ENCODE measurements at places on chromosomes 12 and 14.
A peak's percentile ranks its signal among the peaks of the same experiment; 100 is the strongest.

DNA sequence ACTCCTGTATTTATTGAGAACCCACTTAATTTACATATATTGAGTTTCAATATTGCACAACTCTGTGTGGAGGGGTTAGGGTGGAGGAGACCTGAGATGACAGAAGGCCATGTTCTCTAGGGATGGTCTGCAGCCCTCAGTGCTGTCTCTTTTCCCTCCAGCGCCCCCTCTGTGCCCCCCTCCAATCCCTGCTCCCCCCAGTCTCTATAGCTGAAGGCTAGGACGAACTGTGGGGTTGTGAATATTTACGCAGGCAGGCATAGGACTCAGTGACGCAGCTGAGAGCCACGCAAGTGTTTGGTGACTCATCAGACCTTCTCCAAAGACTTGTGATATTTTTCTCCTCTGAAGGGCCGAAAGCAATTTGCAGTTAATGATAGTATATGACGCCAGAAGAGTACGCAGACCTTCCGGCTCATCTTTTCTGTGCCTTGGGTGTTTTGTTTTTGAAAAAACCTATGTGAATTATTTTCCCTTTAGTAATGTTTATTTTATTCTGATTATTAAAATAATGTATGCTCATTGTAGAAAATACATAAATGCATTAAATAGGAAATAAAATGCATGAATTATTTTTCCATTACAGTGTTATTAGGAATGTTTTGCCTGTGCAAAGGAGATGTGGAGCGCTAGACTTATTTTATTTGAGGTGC lies 85.3 kb downstream of the SLC25A47 start:
- DNase-seq = peak; percentile 43

DNA sequence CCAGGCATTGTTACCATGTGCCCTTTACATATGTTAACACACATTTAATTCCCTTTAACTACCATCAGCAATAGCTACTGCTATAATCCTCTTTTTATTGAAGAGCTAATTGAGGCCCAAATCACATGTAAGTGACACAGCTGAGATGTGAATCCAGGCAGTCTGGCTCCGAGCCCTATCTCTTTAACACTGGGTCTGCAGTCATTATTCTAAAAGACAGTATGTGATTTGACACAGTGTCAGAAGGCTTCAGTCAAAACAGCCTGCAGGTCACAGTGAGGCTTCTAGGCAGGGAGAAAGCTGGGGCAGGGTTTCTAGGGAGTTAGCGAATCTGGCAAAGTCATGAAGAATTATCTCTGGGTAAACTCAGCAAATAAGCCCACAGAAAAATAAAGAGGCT lies 148.2 kb downstream of the KIF21A start:
- DNase-seq = no peak

DNA sequence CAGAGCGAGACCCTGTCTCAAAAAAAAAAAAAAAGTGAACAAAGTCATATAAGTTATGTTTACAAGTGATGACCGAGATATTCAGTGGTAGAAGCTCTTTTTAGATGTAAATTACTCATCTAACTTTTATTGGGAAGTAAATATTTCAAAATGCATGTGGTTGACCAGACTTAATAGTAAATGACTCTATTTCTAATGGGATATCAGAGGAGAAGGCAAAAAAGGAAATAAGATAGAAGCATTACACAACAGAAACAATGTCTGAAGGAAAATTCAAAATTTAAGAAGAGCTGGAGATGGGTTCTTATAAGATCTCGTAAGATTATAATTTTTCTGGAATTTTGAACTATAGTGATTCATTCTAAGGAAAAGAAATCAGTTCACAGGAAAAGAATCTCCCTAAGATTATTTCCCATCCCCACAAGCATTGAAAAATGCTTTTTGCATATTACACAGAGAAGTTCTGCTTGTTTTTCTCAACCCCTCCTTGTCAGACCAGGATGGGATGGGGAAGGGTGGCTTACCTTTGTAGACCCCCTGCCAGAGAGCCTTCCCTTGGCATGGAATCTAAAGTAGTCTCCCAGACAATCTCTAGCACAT lies 63.1 kb upstream of the STK38L start:
- peak; percentile 45 for DNase-seq

DNA sequence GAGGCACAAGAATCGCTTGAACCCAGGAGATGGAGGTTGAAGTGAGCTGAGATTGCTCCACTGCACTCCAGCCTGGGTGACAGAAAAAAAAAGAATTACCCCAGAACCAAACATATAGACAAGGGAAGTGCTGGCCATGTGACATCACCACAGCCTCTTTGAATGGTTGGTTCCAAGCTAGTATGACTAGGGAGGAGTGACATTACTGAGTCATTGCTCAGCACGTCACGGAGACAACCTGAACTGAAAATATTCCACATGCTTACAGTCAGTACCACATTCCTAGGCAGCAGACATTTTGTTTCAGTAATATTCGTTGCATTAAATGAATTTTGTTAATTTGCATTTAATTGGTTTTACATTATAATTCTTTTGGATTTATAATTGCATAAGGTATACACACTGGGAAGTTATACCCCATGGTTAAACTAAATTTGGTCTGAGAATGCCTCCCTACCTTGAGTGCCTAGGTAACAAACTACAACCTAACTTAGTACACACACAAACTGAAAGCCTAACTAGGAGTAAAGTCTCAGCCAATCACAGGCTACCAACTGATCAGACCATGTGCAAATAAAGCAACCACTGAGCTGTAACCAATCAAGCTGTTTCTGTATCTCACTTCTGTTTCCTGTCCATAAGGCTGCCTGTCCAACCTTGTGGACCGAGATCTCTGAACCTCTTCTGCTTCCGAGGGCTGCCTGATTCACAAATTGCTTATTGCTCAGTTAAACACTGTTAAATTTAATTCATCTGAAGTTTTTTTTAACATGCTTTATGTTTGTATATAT lies 164.4 kb downstream of the CAND1 start:
- peak; percentile 43 for DNase-seq

Measured in fibroblast of upper back skin (primary cell).